ENCODE measurements at places on chromosomes 3 and 15.
A peak's percentile ranks its signal among the peaks of the same experiment; 100 is the strongest.

GRCh38 chr3:43691120-43691995, 620 bp downstream of the ABHD5 start:
- H3K4me1 ChIP-seq = peaks cover 31% of the 10 kb centered on the region
- peak; percentile 43 for DNase-seq
- peak overlapping the region; percentile 83 for H3K4me3 ChIP-seq
- H3K36me3 ChIP-seq = no peaks in the 10 kb centered on the region

DNA sequence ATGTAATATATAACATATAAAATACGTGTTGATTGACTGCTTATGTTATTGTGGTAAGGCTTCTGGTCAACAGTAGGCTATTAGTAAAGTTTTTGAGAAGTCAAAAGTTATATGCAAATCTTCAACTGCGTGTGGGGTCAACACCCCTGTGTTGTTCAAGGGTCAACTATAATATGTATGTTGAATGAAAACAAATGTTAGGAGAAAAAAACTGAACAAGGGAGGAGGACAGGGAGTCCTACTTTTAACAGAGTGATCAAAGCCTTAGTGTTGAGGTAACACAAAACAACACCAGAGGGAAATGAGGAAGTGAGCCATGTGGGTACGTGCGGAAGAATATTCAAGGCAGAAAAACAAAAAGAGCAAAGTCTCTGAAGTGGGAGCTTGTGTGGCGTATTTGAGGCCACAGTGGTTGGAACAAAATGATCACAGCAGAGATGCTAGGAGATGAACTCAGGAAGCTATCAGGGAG, 62.5 kb downstream of the SFMBT1 start:
- H3K4me1 ChIP-seq = peaks cover 42% of the 10 kb centered on the region
- H3K4me3 ChIP-seq = peak overlapping the region; percentile 31
- peak; percentile 81 for DNase-seq
- peak overlapping the region; percentile 85 for H3K27ac ChIP-seq

- H3K36me3 ChIP-seq = peaks cover 2% of the 10 kb centered on the region
- DNase-seq = no peak
- H3K27me3 ChIP-seq = no peaks in the 10 kb centered on the region
- H3K4me3 ChIP-seq = peak overlapping the region; percentile 89
- H3K27ac ChIP-seq = peak overlapping the region; percentile 80
Observed at GRCh38 chr3:10320320-10320677, 613 bp downstream of the SEC13 start.

GRCh38 chr3:58748024-58748423, 81.5 kb upstream of the FAM3D start:
- no peaks in the 10 kb centered on the region for H3K36me3 ChIP-seq
- H3K27ac ChIP-seq = no peak overlapping the region
- no peak overlapping the region for H3K4me3 ChIP-seq
- H3K27me3 ChIP-seq = peaks cover 2% of the 10 kb centered on the region
- no peaks in the 10 kb centered on the region for H3K4me1 ChIP-seq

DNA sequence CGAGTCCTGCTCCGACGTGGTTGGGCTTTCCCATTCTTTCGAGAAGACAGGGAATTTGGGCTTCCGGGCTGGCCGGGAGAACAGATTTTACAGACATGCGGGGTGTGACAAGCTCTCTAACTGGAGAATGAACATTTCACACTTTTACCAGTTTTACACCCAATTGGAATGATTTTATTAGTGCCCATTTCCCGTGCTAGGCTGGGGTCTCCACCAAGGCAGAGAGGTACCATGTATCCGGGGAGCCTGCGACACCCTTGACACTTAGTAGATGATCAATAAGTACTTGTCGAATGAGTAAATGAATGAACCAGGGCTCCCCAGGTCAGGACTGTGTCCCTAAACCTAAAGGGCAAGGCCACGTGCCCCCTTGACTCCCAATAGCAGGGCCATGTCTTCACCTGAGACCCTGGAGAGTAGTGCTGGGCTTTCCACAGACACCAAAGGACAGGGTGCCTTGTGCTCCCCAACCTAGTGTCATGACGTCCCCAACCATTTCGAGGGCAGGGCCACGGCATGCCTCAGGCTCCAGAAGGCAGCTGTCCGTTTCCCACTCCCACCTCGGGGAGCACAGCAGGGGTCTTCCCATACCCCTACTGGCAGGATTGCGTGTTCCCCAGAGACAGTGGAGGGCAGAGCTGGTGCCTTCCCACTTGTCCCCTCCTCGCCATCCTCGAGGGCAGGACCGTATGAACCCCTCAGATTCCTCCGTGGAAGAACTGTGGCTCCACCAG, 679 bp upstream of the MYD88 start:
- H3K36me3 ChIP-seq = peaks cover 26% of the 10 kb centered on the region
- H3K4me1 ChIP-seq = peaks cover 51% of the 10 kb centered on the region
- H3K4me3 ChIP-seq = peak overlapping the region; percentile 88

GRCh38 chr15:74175271-74176191, 2.0 kb downstream of the ISLR start:
- no peak overlapping the region for H3K27ac ChIP-seq
- H3K27me3 ChIP-seq = no peaks in the 10 kb centered on the region
- H3K4me1 ChIP-seq = no peaks in the 10 kb centered on the region
- DNase-seq = peak; percentile 3
- H3K36me3 ChIP-seq = no peaks in the 10 kb centered on the region

- H3K27ac ChIP-seq = no peak overlapping the region
- H3K27me3 ChIP-seq = no peaks in the 10 kb centered on the region
Observed at GRCh38 chr3:154496978-154497377, 67.0 kb upstream of the GPR149 start.

GRCh38 chr15:40405501-40406381, at the start of gene IVD:
Gene IVD, plus strand, starts transcription at chr15:40405795. Its CDS starts 33 bp downstream, at chr15:40405828.
- peak within 1 kb of the TSS; percentile 71 for H3K27ac ChIP-seq
- peaks cover 56% of the 10 kb centered on the region for H3K4me1 ChIP-seq
- H3K36me3 ChIP-seq = peaks cover 12% of the 10 kb centered on the region

GRCh38 chr3:112642912-112643506, 2.1 kb upstream of the CCDC80 start:
- H3K4me1 ChIP-seq = peaks cover 14% of the 10 kb centered on the region
- H3K4me3 ChIP-seq = peak overlapping the region; percentile 55
- DNase-seq = peak; percentile 92
- H3K27me3 ChIP-seq = peaks cover 10% of the 10 kb centered on the region
- H3K36me3 ChIP-seq = no peaks in the 10 kb centered on the region
- no peak overlapping the region for H3K27ac ChIP-seq

DNA sequence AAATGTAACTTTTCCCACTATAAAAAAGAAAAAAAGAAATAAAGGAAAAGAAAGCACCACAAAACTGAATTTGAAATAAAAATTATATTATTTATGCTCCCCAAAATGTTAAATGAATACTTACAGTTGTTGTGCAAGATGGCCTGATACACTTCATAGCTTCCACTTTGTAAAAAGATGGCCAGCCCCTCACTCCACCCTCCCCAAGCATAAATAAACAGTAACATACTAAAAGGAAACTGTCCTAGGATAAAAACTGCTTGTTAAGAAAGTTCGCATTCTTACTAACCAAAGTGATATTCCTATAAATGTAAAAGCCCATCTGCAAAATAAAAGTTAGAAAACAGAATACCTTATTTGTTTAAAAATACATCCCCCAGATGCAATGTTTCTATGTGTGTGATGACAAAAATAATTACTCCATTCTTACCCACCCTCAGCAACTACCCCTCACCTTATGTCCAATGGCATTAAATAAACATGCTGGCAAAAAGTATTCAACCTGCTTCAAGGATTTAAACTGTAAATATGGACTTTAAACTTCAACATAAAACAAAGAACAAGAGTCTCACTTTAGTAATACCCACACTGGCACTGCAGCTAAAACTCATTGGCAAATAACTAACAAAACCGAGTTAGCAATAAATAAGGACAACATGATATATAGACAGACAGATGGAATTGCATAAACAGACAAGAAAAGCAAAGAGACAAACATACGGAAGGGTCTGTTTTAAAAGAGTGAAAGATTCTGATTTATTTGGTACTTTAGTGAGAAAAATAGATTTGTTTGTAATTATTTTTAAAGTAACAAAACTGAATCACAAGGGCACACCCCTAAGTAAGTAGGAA, 47.7 kb downstream of the ZBTB20 start:
- H3K27me3 ChIP-seq = no peaks in the 10 kb centered on the region
- H3K4me3 ChIP-seq = peak overlapping the region; percentile 83
- peak overlapping the region; percentile 85 for H3K27ac ChIP-seq

- H3K4me1 ChIP-seq = no peaks in the 10 kb centered on the region
- H3K27me3 ChIP-seq = no peaks in the 10 kb centered on the region
- H3K27ac ChIP-seq = no peak overlapping the region
- no peak overlapping the region for H3K4me3 ChIP-seq
- DNase-seq = no peak
Observed at GRCh38 chr3:49609815-49610214, 55.5 kb downstream of the BSN start.

Data from activated naive CD4-positive, alpha-beta T cell treated with anti-CD3 and anti-CD28 coated beads for 36 hours (primary cell).